Cerebellum (tissue), 4 donors: ENCODE measurements at places on chromosomes 1 and 21. TPM values are rescaled to one million over a fixed set of nuclear protein-coding genes. Genes with fewer than 3 reads are reported as not detected.

Gene C1orf94
- total RNA-seq: 0.45 TPM

Gene MYOC
- 0.27 TPM for total RNA-seq

Gene TMPRSS3
- 0.09 TPM for total RNA-seq

Gene EFNA3
- 7.3 TPM for total RNA-seq

Gene C1orf116
- total RNA-seq: 0.09 TPM

Gene DHCR24
- 37.9 TPM for total RNA-seq

Gene IGSF21
- 17.3 TPM for total RNA-seq

GRCh38 chr1:67893126-67893495 lies 59.8 kb upstream of the GNG12 start:
- no peak for DNase-seq

DNA sequence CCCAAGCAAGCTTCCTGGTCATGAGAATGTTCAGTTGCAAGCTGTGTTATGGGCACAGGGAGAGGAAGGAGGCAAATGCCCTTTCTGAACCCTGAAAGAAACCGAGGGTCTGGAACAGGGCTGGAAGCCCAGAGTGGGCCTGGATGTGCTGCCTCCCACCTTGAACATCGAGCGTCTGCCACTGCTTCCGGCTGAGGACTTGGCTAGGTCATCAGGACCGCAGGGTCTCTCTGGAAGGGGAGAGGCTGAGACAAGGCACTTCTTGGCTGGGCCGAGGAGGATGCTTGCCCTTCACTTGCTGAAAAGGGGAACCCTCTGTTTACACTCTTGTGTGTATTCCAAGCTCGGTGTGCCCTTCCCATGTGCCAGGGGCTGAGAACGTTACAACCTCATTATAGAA lies 168.0 kb upstream of the C1orf174 start:
- DNase-seq: no peak

DNA sequence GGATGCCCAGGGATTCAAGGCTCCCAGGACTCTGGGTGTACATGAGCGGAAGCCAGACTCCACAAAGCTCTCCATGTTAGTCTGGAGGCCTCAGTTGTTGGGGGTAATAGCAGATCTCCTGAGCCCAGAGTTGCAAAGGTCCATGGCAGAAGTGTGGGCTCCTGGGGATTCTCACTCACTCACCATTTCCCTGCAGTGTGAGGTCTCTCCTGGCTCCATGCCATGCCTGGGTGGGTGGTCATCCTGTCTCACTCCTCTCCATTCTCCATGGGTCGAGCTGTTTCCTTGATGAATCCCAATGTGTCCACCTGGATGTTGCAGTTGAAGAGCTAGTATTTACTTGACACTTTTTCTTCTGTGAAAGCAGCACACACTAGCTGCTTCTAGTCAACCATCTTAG lies 156.8 kb upstream of the LRRC7 start:
- no peak for DNase-seq

- DNase-seq: no peak
Observed at GRCh38 chr1:70475023-70475422, 64.0 kb downstream of the CTH start.

DNA sequence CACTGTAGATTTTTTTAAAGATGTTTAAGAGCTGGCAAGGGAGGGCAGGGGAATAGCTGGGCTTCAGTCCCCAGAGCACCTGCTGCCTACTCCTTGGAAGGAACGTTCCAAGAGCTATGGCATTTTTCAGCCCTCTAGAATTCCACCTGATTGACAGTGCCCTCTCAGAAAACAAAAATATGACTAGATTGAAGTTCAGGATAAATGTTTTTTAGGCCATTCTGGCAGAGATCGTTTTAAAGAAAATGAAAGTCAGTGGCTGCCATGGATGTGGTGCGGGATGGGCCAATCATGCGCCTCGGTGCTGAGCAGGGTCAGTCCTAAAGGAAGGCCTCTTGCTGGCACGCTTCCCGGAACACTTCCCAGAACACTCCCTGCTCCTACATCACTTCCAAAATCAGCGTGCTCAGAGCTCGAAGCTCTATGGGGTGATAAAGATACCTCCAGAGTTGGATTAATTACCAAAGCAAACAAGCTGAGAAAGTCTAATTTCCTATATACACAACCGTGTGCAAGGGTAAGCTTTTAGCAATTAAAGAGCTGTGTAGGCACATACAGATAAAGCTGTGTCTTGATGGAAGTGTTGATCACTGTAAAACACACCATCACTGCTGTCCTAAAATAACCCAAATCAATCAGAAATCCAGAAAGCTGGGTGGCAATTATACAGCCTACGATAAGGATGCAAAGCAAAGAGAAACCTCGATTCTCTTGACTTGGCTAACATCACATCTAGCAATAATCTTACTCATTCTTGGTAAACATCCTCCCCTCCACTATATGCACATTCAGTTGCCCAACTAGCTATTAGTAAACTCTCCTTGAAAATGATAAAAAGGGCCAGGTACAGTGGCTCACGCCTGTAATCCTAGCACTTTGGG lies 34.6 kb downstream of the TGFBR3 start:
- DNase-seq: peak; percentile 13

DNA sequence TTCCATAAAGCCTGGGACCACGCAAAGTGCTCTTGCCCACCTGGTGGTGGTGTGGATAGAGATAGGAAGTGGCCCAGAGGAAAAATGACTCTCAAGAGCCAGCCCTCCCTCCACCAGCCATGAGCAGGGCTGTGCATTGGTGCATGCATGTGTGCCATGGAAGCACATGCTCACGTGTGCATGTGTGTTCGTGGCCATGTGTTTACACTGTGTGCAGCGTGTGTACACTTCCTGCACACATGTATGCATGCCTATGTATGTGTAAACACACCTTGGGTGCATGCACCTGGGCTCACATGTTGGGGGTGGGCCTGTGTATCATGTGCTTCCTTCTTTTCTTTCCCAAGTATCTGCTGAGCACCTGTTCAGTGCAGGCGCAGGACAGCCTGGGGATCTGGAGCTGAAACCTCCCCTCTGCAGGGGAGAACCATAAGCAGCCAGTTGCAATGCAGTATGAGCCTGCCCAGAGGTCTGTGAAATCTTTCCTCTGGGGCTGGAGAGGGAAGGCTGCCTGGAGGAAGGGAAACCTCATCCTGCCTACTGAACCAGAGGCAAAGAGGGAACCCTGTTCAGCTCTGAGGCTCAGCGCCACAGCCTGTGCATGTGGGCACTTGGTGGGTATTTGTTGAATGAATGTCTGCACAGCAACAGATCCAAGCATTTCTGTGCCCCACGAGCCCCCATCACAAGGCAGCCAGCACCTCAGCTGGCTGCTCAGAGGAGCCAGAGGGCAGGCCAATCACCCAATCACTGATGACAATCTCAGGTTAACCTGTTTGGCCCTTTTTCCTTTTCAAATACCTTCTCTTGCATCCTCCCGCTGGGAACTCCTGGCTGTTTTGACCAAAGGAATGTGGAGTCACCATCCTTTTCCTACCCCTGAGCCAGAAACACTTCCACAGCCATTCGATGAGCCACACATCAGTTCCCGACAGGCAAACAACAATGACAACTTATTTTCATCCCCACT lies 327.0 kb downstream of the NPHP4 start:
- no peak for DNase-seq

DNA sequence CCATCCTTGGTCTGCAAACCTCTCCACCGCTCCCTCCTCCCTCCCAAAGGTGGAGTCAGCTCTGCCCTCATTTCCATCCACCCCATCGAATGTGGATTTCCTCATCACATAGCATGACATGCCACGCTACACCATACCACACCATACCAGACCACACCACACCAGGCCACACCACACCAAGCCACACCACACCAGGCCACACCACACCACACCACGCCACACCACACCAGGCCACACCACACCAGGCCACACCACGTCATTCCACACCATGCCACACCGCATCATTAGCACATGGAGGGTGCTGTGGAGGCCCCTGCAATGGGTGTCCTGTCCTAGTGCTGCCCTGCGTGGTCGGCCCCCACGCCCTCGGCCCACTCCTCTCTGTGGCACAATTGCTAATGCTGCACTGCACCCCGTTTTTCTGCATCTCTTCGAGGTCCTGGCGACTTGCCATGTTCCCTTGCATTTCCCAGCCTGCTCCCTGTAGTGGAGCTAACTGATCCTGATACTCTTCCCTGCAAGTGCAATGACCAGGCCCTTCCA lies 11.3 kb downstream of the DFFB start:
- DNase-seq: no peak

GRCh38 chr1:82073071-82073470 lies 272.3 kb downstream of the ADGRL2 start:
- no peak for DNase-seq

DNA sequence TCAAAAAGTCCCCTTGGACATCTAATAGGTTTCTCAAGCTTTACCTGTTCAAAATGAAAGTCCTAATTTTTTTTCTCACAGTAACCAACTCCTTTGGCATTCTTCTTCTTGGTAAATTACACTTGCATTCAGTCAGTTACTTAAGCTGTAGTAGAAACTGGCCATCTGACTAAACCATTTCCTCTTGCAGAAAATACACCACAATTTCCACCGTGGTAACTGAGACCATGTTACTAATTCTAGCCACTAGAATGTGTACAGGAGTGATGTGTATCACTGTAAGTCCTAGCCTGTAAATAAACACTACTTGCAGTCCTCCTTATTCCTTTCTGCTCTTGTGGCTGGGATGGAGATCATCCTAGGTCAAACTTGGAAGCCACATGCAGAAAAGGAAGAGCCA lies 965.4 kb upstream of the TMPRSS15 start:
- no peak for DNase-seq

GRCh38 chr1:61173118-61173517 lies 90.8 kb downstream of the NFIA start:
- no peak for DNase-seq

DNA sequence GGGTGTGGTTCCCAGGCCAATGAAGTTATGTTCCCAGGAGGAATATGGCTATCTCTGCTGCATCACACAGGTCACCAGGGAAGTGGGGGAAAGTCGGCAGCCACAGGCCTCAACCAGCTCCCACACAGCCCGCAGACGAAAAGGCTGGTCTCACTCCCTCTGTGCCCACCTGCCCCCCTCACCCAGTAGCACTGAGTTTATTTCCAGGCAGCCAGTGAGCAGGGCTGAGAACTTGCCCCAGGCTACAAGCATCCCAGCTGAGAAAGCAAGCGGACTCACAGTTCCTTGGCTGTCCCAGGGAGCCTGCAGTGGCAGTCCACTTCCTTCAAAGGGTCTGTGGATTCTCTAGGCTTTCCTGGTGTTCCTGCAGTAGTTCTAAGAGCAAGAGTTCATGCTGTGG lies 68.9 kb downstream of the SLC5A9 start:
- DNase-seq: no peak

GRCh38 chr1:51955797-51956527 lies 34.5 kb downstream of the RAB3B start:
- no peak for DNase-seq

DNA sequence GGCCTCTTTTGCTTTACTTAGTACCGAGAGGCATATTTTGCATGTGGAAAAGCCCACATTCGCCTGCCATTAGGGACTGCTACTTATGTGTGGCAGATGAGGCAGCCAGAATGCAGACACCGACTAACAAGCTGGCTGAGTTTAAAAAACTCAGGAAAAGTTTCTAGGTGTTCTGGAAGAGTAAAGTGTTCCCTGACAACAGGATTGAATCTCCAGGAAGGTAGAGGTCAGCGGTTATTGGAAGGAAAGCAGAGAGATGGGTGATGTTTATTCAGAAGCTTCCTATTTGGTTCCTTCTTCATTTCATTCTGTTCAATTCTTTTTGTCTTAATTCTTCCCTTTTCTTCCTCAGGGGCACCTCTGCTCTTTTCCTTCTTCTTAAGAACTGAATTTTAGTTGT lies 206.9 kb upstream of the SNX7 start:
- no peak for DNase-seq

DNA sequence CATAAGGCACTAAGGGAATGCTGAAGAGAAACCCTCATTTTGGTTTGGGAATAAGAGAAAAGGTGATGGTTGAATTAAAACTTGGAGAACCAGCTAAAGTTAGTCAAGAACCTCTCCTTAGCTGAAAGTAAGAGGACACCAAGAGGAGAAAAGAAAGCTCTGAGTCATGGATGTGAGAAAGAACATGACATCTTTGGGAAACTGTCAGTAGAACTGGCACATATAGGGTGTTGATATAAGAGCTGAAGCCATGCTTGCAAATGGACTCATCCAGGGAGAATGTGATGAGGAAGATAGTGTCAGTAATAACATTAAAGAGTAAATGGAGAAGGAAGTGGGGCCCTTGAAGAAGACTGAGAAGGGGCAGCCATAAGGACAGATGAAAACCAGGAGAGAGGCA lies 54.3 kb downstream of the LRRC8C start:
- DNase-seq: no peak

- DNase-seq: peak; percentile 56
Observed at GRCh38 chr1:111139324-111139955, 453 bp downstream of the DRAM2 start.

DNA sequence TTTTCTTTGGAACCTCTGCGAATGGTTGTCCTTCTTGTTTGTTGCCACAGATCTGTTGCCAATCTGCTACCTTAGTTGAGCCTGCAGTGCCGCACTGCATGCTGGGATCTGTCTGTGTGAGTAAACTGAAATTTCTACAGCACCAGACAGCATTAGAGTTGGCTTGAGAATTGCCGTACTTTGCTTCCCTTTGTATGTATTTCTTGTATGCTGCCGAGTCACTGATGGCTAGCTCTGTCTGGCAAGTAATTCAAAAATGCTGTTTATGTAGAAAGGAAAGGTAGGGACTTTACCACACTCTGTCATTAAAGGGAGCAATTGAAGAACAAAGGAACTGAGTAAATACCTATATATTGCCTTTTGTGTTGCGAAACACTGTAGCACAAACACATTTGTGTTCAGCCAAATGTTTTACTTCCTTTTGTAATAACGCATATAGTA lies 857.4 kb downstream of the USP25 start:
- peak; percentile 75 for DNase-seq
